ENCODE measurements at places on chromosomes 3 and 15.

DNA sequence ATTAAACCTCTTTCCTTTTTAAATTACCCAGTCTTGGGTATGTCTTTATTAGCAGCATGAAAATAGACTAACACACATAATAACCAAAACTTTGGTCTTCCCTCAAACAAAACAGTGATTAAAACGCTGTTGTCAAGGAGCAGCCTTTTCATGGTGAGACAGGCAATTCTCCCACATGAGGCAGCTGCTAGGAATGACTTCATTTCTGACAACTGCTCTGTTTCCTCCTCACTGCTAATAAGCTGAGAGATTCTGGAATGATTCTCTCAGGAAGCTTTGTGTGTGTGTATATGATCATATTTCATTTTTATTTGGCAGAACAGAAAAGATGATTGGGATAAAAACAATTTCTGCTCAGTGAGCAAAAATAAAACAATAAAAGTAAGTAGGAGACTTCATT lies 580.6 kb upstream of the ADAMTS9 start:
- DNase-seq = no peak

- DNase-seq = no peak
These were observed 84.5 kb upstream of the C3orf80 start for GRCh38 chr3:160140756-160141155.

- no peak for DNase-seq
These were observed 1713.6 kb downstream of the SI start for GRCh38 chr3:163364717-163365116.

DNA sequence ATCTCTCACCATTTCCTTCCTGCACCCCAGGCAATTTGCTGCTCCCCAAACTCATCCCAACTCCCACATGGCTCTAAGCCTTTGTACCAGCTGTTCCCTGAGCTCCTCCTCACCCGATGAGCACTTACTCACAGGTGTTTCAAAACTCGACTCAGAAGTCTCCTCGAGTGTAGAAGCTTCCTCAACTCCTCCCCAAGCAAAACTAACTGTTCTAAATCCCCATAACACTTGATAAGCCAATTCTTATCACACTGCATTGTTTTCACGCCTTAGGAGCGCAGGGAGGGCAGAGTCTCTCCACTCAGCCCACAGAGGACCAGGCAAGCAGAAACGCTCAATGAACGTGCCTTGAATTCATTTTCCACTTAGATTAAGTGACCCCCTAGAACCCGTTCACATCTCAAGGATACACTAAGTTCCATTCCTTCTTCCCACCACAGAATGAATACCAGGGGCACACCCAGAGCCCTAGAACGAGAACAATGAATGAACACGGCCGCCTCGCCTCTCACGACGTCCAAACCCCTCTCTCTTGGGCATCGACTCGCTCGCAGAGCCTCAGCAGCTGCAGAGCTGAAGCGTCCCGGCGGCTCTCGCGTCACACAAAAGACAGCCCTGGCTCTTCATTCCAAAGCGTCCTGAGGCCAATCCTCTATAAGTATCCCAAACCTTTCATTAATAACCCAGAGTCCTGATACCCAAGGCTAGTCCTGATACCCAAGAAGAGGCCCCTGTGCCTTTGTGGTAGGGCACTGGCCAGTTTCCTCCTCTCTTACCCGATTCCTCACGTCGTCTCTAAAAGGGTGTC lies 1.1 kb downstream of the RAF1 start:
- DNase-seq = peak; percentile 64

GRCh38 chr3:55013145-55013925 lies 85.5 kb upstream of the LRTM1 start:
- no peak for DNase-seq

DNA sequence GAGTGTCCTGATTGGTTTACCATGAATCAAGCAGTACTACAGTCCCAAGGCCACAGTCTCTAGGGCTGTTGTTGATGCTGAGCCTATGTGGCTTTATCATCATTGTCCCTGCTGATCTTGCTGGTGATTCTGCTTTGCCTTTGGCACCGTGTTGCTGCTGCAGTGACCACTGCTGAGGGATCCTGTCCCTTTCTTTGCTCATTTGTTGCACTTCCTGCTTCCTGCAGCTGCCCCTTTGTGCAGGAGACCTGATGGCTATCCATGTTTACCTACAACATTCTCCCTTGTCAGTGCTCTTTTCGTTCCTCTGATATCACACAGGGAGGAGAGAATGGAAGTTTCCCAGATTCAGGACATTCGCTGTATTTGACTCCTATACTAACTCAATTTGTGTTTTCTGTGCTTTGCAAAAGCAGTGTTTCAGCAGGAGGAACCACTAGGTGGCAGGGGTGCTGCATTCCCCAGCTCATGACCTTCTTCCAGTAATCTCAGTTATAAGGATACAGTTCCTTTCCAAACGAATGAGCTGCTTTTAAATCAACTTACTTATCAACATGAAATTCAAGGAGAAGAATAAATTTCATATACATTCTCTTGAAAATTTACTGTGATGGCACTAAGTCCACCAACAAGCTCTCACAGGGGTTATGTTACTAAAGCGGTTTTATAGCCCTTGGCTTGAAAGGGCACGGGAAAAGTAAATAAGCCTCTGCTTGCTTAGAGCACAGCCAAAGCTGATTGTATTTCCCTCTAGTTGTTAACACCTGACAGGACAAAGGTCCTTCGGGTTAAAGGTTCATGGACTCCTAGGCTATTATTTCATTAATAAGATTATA lies 9.7 kb upstream of the THUMPD3 start:
- peak; percentile 74 for DNase-seq

DNA sequence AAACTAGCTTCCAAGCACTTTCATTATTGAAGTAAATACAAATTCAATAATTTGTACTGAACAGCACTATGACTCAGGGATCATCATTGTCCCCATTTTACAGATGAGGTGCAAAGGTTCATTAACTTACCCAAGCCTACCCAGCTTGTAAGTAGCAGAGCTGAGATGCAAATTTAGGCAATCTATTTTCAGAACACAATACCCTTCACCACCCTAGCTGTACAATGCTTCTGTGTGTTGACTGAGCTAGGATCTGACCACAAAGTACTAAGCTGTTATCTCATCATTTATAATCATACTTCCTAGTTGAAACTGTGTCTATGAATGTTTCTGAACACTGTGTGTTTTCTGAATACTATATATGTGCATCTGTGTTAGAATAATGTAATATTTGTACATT lies 3.2 kb upstream of the ILDR1 start:
- DNase-seq = no peak

- DNase-seq = no peak
These were observed 54.9 kb downstream of the RAP2B start for GRCh38 chr3:153216928-153217327.

GRCh38 chr3:36677331-36678007 lies 86.9 kb downstream of the DCLK3 start:
- DNase-seq = no peak

DNA sequence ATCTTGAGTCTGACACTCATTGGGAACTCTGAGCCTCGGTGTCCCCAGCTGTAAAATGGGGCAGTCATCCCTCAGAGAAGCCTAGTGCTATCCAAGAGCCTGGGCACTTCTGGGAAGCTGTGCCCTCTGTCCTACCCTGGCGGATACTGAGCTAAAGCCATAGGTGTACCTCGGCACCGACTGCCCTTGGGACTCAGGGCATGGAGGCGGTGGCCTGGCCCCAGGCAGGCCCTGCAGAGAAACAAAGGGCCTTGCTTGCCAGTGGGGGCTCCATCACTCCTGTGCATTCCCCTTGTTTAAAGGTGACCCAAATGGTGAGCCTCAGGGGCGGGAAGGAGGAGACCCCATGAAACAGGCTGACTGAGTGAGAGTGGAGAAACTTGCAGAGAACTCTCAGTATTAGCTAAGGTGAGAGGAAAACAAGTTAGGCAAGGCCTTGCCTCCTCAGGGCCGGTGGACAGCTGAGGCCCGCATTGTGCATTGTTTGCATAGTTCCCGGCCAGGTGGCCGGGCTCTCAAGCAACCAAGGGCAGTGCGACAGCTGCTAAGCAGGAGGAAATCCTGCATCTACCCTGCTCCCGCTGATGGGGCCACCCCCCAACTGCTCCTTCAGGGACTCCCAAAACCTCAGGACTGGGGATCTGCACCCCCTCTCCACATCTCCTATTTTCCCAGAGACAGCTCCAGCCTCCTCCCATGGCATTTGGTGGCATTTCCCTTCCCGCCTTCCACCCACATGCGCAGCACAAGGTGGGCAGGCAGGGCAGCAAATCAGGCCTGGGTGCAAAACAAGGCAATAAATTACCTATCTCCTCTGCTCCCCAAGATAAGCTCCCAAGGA lies 4.3 kb downstream of the PFKFB4 start:
- DNase-seq = no peak

- no peak for DNase-seq
These were observed 2.1 kb upstream of the OCA2 start for GRCh38 chr15:28101201-28101600.

- no peak for DNase-seq
These were observed 16.1 kb upstream of the RTP3 start for GRCh38 chr3:46481636-46482035.

- no peak for DNase-seq
These were observed 112.9 kb downstream of the CNTN4 start for GRCh38 chr3:2211568-2211967.

DNA sequence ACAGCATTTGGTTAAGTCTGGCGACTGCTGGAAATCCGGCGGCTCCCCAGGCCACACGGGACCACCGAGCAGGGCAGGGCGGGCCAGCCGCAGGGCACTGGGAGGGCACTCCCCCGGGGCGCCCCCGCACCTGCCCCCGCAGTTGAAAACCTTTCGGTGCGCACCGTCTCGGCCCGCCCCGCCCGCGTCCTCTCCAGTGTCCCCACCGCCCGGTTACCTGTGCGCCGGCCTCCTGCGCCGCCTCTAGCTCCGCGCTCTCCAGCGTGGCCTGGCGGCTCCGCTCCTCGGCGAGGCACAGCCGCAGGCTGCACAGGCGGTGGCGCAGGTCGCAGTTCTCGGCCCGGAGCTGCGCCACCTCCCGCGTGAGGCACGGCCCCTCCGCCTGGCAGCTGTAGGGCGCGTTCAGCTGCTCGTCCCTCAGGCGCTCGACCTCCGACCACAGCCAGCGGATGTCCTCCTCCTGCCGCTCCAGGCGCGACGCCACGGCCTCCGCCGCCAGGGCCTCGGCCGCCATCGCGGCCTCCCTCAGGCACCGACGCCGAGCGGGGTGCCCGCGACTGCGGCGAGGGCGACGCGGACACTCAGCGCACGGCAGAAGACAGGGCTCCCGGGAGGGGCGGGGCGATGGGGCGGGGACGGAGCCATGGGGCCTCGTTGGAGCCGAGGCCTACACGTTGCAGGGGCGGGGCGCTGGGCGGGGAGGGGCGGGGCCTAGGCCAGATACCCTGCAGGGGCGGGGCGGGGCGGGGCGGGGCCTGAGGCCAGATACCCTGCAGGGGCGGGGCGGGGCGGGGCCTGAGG lies at the start of gene TARS3:
TSS of gene TARS3 (minus strand) at position 600 of the 801 bp plus-strand sequence. CDS start at position 514, 86 bp downstream.
- peak; percentile 95 for DNase-seq

GRCh38 chr3:136476280-136476679 lies 226.1 kb downstream of the PCCB start:
- DNase-seq = no peak

DNA sequence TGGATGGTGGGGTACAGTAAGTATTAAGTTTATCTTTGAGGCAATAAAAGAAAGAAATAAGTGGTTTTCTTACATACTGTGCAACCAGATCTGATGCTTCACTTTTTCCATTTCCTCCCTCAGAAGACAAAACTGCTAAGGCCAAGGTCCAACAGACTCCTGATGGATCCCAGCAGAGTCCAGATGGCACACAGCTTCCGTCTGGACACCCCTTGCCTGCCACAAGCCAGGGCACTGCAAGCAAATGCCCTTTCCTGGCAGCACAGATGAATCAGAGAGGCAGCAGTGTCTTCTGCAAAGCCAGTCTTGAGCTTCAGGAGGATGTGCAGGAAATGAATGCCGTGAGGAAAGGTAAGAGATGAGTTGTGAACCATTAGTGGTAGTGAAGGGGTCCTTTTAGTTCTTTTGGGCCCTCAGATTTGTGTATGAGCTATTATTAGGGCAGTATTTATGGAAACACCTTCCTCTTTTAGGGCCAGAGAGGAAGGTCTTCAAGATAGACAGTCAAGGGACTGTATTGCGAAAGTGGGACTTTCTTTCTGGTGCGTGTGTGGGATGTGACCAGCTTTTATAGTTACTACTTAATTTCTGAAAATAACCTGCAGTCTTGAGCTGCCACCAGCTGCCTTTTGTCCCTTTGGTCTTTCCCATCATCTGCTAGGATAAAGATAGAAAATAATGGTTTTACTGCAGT lies 4.6 kb downstream of the ALAS1 start:
- peak; percentile 82 for DNase-seq

GRCh38 chr15:83570756-83571155 lies 83.2 kb upstream of the ADAMTSL3 start:
- DNase-seq = no peak

GRCh38 chr3:30511524-30512251 lies 94.7 kb upstream of the TGFBR2 start:
- DNase-seq = peak; percentile 72

DNA sequence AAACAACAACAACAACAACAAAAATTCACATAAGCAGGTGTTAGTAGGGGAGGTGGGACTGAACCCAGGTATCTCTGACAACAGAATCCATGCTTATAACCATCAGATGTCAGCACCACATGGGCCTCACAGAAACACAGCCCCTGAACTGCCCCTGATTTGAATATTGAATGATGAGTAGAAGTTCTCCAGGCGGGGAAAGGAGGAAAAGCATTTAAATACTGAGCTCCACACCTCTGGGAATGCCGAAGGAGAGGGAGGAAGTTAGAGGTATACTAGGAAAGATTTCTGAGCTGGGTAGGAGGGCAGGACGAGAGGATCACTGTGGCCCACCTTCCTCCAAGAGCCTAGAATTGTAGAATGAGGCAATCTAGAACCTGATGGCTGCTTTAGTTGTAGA lies 31.9 kb upstream of the EIF4A2 start:
- no peak for DNase-seq

DNA sequence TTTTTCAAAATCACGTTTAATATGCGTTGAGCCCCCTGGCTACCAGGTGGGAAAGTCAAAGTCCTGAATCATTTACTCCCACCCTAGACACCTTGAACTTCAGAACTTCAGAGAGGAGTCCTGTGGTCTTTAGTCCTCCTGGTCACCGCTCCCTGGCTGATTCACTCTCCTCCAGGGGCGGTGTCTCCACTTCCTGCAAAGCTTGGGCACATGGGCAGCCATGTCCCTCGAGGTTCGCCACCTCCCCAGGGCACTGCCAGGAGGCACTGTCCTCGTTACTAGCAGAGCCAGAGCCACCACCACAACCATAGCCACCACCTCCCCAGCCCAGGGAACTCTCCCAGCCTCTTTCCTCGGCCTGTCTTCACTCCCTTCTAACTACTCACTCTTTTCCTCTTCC lies 31.0 kb downstream of the LOXL1 start:
- DNase-seq = no peak

GRCh38 chr15:88842156-88842555 lies 38.9 kb downstream of the ACAN start:
- no peak for DNase-seq

DNA sequence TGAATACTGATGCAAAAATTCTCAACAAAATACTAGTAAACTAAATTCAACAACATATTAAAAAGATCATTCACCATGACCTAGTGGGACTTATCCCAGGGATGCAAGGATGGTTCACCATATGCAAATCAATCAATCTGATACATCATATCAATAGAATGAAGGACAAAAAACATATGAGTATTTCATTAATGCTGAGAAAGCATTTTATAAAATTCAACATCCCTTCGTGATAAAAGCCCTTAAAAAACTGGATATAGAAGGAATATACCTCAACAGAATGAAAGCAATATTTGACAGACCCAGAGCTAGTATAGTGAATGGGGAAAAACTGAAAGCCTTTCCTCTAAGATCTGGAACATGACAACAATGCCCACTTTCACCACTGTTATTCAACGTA lies 43.0 kb upstream of the FBN1 start:
- DNase-seq = no peak

GRCh38 chr15:52021128-52021671 lies 2.2 kb downstream of the MAPK6 start:
- peak; percentile 91 for DNase-seq
